ENCODE measurements at places on chromosomes 4 and X.

GRCh38 chr4:174628191-174628590 is 105.9 kb upstream of the HPGD start:
- no peak for DNase-seq

DNA sequence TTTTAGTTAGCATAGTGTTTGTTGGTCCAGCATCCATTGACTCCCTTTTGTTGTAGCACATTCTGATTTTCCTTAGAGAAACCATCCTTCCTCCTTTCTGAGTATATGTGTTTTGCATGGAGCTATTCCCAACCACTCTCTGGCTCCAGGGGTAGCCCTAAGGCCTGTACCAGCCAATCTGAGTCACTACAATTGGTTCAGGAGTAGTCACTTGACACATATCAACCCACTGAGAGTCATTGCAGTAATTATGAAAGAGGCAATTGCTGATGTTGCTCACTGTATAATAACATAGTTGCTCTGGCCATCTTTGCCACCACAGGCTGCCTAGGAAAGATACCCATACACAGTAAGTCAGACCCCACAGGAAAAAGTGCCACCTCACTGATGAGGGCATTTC is 71.2 kb upstream of the GRID2 start:
- no peak for DNase-seq

- no peak for DNase-seq
Measured at GRCh38 chrX:55161581-55161980, 58.6 kb upstream of the PAGE5 start.

DNA sequence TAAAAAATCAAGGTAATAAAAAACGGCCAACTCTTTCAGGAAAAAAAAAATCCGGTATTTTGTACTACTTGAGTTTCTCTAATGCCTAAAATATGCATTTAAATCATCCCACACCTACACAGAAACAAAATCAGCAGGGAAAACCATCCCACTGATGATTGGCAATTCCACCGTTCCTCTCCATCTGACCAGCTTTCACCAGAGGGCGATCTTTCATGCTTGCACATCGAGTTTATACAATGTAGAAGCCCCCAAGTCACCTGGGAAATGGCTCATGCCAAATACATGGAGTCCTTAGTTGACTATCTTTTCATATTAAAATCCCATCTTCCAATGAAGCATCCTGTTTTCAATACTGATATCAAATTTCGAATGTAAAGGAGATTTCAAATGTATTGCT is 69.2 kb downstream of the PTCHD1 start:
- no peak for DNase-seq

- DNase-seq = no peak
Measured at GRCh38 chr4:149584722-149585121, 230.9 kb downstream of the IQCM start.

- no peak for DNase-seq
Measured at GRCh38 chrX:150050387-150050786, 112.1 kb upstream of the EOLA2 start.

- DNase-seq = no peak
Measured at GRCh38 chrX:77743720-77744119, 42.3 kb downstream of the ATRX start.

DNA sequence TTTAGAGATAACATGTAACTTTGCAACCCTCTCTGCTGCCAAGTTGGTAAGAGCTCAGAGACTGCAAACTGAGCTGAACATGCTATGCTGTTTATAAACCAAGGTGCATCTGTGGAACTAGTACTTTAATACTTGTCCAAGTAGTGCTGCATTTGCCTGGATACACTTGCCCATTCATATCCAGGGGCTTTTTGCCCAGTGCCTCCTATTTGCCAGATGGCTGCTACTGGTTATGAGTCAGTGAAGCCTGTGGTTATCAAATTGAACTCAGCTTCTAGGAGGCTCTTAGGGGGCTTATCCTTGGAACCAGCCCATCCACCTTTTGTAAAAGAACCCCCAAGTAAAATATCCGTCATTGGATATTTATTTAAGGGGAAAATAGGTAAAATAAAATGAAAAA is 79.6 kb downstream of the AFF2 start:
- DNase-seq = no peak
